IMR-90 (cell line): ENCODE measurements at places on chromosomes 6 and 20. TPM values are rescaled to one million over a fixed set of nuclear protein-coding genes. Genes with fewer than 3 reads are reported as not detected.

The SDCBP2 gene
- total RNA-seq = 0.54 and 0.83 TPM in 2 replicates

The MAN1A1 gene
- total RNA-seq = 5.9 and 11.4 TPM in 2 replicates

The TRIM10 gene
- total RNA-seq = not detected in 2 replicates

The CABLES2 gene
- 1.1 and 1.4 TPM in 2 replicates for total RNA-seq

The CCM2L gene
- total RNA-seq = not detected in 2 replicates

The TREM2 gene
- not detected in 2 replicates for total RNA-seq

The SLC4A11 gene
- total RNA-seq = 0.28 and 0.36 TPM in 2 replicates

The INSM1 gene
- not detected in 2 replicates for total RNA-seq

The EEF1A1 gene
- 28,223 and 30,152 TPM in 2 replicates for total RNA-seq

The C2 gene
- total RNA-seq = under 0.01 and 0.18 TPM in 2 replicates

The FOXS1 gene
- total RNA-seq = not detected in 2 replicates

The GMPR gene
- total RNA-seq = 6.3 and 6.7 TPM in 2 replicates

The CNBD2 gene
- total RNA-seq = 0.56 and 0.90 TPM in 2 replicates

The GMDS gene
- total RNA-seq = 7.3 and 9.4 TPM in 2 replicates

The ANGPT4 gene
- not detected in 2 replicates for total RNA-seq

The HLA-G gene
- not detected in 2 replicates for total RNA-seq

The SLC22A7 gene
- total RNA-seq = not detected in 2 replicates

The HDGFL1 gene
- not detected in 2 replicates for total RNA-seq

GRCh38 chr6:159217595-159218275 lies 48.5 kb downstream of the FNDC1 start:
- DNase-seq = peak; percentile 21

- DNase-seq = no peak
Measured at GRCh38 chr20:36855241-36855657, 20.7 kb upstream of the TLDC2 start.

DNA sequence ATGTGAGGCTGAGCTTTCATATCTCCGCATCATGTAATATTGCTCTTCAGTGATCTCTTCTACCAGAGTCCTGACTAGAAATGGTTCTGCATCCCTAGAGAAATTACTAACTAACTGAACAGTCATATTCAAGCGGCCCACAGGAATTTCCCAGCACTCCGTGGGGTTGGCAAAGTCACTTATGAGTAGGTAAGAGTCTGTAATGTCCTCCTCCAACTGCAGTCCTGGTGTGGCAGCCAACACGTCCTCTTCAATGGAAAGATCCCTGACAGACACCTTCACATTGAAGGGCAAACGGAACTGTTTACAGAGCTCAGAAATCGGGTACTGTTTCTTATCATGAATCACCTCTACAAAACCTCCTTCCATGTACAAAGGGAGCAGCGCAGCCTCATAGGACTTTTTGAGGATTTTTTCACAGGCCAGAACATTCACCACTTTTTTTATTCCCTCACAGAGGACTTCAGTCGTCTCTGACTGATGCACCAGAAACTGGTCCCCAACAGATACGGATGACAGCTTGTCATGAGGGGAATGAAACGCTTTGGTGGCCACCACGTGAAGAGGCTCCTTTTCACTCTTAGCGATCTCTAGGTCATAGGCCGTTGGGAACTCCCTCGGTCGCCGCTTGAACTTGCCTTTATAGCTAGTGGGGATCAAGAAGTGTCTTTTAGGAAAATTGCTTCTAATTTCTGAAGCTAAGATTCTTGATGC lies 87.7 kb downstream of the THEMIS start:
- DNase-seq = no peak

- DNase-seq = peak; percentile 8
Measured at GRCh38 chr6:1841136-1841535, 231.4 kb downstream of the FOXC1 start.

- DNase-seq = no peak
Measured at GRCh38 chr6:42771741-42772100, 10.1 kb upstream of the BICRAL start.

DNA sequence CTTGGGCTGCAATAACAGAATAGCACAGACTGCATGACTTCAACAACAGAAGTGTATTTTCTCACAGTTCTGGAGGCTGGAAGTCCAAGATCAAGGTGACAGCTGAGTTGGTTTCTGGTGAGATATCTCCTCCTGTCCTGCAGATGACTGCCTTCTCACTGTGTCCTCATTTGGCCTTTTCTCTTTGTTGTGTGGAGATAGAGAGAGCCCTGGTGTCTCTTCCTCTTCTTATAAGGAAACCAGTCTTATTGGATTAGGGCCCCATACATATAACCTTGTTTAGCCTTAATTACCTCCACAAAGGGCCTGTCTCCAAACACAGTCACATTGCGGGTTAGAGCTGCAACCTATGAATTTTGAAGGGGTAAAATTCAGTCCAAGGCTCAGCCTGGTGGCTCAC lies 57.0 kb upstream of the BMP6 start:
- DNase-seq = no peak

DNA sequence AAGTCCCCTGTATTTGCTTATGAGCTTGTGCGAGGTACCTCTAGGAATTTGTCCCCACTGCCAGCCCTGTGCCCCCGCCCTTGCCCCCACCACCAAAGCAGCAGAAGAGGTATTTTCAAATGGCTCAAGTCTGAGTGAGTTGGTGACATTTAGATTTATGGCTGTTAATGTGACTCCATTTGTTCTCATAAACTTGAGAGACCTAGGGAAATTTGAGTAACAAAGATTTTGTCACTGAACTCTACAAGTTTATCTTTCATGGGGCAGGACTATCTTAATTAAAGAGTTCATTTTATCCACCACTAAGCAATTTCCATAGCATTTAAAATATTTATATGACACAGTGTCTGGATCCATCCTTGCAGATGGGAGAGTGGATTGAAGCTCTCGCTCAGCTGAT lies 108.5 kb downstream of the PRND start:
- no peak for DNase-seq

DNA sequence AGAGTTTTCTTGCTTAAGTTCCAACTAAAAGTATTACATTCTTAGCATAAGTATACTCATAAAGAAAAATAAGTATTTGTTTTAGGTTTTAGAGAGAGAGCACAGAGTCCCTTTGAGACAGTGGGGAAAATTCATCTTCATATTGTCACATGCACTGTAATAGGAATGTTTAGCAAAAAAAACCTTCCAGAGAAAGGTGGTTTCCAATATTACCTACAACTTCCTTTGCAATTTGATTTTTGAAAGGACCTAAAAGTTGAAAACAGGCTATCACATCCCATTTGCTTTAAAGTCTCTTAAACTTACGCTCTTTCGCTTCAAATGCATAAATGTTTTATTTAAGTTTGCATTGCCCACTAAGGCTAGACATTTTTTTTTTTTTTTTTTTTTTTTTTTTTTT lies 86.4 kb downstream of the OPRM1 start:
- no peak for DNase-seq

- peak; percentile 5 for DNase-seq
Measured at GRCh38 chr6:52363228-52363867, 1.4 kb downstream of the PAQR8 start.

- DNase-seq = no peak
Measured at GRCh38 chr20:25009218-25010145, 16.9 kb upstream of the APMAP start.

DNA sequence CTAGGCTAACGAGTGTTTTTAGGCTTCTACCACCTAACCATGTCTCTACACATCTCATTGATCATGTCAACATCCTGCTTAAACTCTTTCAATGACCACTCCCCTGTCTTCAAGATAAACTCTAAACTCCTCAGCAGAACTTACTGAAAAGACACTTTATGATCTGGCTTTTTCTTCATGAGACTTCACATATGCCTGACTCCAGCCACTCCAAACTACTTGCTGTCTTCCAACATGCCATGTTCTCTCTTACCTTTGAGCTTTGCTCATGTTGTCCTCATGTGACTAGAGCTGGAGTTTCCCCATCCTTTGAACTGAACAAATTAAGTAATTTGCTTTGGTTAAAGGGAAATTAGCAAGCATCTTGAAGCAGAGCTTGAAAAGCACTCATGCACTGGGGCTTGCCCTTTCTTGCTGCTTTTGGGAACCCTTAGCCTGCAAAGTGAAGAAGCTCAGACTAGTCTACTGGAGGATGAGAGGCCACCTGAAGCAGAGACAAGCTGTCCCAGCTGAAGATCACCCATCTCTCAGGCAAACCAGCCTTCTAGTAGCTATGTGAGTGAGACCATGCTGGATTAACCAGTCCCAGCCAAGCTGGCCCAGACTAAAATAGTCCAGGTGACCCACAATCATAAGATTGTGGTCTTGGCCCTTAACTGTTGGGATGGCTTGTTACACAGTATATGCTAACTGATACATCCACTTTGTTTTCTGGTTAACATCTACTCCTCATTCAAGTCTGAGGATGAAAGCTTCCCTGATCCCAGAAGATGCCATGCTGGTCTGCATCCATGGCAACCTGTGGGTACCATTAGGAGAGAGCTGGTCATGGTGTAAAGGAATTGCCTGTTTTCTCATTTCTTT lies 235.8 kb downstream of the GMPR start:
- no peak for DNase-seq

GRCh38 chr6:6749702-6750491 lies 161.4 kb downstream of the LY86 start:
- peak; percentile 97 for DNase-seq

GRCh38 chr6:137496909-137497720 lies 2.9 kb upstream of the OLIG3 start:
- DNase-seq = no peak

DNA sequence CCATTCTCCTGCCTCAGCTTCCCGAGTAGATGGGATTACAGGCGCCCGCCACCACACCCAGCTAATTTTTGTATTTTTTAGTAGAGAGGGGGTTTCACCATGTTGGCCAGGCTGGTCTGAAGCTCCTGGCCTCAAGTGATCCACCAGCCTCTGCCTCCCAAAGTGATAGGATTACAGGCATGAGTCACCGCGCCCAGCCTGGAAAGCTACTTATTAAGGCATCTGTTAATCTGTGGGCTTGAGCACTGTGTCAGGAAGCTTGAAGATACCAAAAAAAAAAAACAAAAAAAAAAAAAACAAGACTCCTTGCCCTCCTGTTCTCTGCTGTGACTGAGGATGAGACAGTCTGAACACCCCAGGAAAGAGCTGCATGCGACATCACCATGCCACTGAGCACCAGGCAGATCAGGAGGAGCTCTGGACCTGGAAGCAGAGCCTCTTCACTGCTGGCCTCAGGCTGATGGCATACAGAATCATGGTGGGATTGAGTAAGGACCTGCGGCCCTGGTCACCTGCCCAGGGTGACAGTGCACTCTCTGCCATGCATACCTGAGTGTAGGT lies 166.5 kb upstream of the SNX9 start:
- DNase-seq = peak; percentile 38

GRCh38 chr6:42251500-42251899 lies 33.8 kb upstream of the MRPS10 start:
- DNase-seq = peak; percentile 58

DNA sequence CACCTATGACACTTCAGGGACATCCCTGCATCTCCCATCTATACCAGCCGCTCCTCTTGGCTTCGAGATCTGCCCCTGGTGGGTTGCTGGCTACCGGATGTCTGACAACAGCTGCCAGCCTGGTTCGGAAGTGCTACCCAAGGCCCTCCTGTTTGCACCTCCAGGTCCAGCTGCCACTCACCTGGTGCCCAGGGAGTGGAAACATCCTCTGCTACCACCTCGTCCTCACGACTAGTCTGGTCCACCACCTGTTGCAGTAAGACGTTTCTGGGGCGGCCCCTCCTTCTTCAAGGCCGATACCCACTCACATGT lies 8.3 kb upstream of the PCMTD2 start:
- DNase-seq = no peak

- no peak for DNase-seq
Measured at GRCh38 chr6:112038268-112038667, 15.6 kb upstream of the CCN6 start.

GRCh38 chr20:60210779-60211617 lies 252.8 kb downstream of the CDH26 start:
- DNase-seq = peak; percentile 60

DNA sequence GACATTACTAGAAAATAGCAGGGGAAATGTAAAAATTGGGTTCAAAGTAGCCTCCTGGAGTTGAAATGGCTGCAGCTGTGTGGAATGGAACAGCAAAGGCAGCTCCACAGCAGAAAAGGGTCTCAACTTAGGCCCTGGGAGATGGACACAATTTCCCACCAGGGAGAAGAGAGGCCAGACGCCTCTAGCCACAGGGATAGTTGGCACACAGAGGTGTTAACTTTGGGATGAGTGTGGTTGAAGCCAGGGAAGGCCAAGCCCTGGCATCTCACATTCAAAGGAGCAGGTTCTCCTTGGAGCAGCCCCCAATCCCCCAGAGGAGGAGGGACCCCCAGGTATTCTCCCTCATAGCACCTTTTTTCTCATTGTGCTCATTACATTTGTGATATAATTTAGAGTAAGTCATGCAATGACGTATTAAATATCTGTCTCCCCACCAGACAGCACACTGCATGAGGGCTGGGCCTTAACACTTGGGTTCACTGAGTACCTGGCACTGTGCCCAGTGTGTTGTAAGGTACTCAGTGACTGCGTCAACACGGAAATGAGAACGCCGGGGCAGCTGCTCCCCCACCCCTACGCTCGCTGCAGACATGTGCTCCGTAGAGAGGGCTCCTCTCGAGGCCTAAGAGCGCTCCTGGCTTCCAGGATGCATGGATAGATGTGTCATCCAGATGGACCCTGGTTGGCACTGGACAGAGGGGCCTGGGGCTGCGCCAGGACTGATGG lies 76.0 kb upstream of the CD93 start:
- DNase-seq = no peak
